ENCODE measurements at places on chromosomes 1 and 21. TPM values are rescaled to one million over a fixed set of nuclear protein-coding genes. Genes with fewer than 3 reads are reported as not detected.

UBQLN4 gene
- 21.7 TPM for total RNA-seq

LRRN2 gene
- 0.63 TPM for total RNA-seq

CYP4X1 gene
- total RNA-seq = 29.6 TPM

GRCh38 chr1:114035304-114035700 is 56.0 kb downstream of the OLFML3 start:
- DNase-seq = no peak

DNA sequence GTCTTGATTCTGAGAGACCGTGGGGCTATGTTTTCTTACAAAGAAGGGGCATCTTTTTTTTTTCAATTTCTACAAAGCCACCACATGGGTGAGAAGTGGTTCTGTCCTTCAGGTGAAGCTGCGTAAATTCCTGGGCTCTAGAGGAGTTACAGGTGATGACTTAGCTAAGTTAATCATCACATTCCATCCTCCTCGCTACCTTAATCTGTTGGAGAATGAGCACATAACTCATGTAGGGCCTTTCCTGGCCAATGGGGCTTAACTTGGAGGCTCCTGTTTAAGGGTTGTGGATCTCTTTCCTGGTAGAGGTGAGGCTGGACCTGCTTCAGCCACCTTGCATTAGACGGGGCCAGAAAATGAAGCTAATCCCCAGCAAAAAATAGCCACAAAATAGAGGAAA is 19.9 kb downstream of the REG4 start:
- DNase-seq = no peak

DNA sequence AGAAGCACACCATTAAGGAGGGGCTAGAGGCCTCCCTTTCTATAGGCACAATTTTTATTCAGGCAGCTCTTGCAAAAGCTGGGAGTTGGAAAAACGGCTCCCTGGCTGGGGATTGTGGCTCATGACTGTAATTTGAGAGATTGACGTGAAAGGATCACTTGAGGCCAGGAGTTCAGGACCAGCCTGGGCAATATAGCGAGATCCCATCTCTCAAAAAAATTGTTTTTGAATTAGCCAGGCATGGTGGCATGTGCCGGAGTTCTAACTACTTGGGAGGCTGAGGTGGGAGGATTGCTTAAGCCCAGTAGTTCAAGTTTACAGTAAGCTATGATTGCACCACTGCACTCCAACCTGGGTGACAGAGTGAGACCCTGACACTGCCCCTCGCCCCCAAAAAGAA is 23.9 kb upstream of the NRDC start:
- DNase-seq = no peak
